ENCODE measurements at places on chromosomes 1 and 21.

DNA sequence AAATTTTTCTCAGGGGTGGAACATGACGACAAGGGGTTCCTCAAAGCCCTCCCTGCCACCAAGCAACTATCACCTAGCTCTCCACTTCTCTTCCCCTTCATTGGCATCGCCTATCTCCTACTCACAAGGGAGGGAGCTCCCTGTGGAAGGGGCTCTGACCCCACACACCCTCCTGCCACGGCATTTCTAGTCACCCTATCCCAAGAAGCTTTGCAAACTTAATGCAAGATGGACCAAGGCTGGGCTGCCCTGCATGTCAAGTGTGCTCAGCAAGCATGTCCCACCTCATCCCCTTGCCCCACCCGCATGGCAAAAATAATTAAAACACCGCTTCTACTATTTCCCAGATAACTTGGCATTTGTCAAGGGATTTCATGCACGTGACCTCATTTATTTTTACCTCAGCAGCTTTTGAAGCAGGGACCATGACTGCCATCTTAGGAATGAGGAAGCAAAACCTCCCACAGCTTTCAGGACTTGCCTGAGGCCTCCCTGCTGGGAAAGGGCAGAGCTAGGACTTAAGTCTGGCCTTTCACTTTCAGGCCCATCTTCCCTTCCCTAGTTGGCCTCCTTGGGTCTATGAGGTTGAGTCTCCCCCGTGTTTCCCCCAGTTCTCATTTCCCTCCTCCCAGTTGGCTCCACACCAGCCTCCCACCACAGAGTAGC lies 161.3 kb downstream of the TSEN15 start:
- no peak for DNase-seq

GRCh38 chr1:206904423-206905142 lies 7.3 kb downstream of the IL24 start:
- no peak for DNase-seq

DNA sequence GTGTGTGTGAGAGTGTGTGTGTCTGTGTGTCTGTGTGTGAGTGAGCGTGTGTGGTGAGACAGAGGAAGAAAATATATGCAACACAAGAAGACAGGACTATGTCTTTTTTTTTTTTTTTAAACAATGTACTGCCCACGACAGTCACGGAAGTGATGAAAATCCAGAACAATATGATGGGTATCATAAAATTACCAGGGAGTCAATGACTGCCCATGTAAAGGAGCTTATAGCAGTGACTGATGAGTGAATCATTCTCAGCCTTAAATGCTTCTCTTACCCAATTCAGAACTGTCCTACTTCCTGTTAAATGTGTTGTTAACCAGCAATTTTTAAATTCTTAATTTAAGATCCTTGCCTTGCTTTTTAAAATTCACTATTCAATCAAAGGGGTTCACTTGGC lies 46.6 kb downstream of the RGS7 start:
- DNase-seq: no peak

- DNase-seq: no peak
Observed at GRCh38 chr1:230938924-230939368, 39.7 kb downstream of the TTC13 start.

- DNase-seq: no peak
Observed at GRCh38 chr21:42681296-42682206, 28.1 kb downstream of the PDE9A start.

GRCh38 chr1:53657531-53657805 lies 81.5 kb downstream of the GLIS1 start:
- no peak for DNase-seq

GRCh38 chr1:9275161-9275560 lies 17.5 kb upstream of the SPSB1 start:
- DNase-seq: no peak

DNA sequence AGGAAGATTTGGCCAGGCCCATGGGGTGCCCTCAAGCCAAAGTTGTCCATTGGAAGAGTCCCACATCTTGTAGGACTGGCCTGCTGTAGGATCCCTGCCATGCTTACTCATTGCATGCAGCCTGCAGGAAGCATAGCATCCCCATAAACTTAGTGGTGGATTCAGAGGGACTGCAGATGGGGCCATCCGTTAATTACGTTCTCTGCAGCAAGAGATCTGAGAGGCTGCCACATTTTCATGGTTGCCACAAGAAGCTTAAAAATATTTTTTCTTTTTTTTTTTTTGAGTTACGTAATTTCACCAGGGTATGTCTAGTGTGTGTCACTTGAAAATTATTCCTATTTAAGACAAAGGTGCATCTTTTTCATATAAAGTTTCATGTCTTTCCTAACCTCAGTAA lies 329.7 kb upstream of the USP24 start:
- DNase-seq: no peak

GRCh38 chr1:6785728-6786505 lies 663 bp downstream of the CAMTA1 start:
- no peak for DNase-seq

DNA sequence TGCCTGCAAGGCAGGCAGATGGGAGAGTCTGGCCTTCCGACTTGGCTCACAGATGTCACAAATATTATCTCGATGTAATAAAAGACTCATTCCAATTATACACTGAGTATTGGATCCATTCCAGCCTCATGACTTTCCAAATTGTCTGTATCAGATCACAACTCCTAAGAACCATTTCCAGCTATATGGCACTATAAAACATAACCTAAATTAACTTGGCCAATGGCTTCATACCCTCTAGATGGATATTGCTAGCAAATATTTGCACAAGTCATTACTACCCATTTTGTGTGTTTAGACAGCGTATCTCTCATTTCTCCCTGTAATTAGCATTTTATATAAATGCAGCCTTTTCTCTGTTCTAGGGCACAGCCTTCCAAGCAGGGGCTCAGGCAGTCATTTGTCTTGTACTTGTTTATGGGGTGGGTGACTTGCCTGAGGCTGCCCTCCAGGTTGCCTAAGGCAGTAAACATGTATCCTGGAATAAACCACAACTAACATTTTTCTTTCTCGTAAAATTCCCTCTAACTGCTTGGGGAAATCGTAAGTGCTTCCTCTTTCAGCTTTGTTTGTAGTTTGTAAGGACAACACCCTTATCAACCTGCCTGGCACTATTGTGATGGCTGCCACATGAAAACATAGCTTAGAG lies 70.6 kb upstream of the KCNJ6 start:
- peak; percentile 93 for DNase-seq

GRCh38 chr1:202249846-202250245 lies 56.2 kb downstream of the LGR6 start:
- no peak for DNase-seq

- DNase-seq: peak; percentile 65
Observed at GRCh38 chr21:26732432-26733221, 112.6 kb downstream of the ADAMTS1 start.

- DNase-seq: no peak
Observed at GRCh38 chr1:17566892-17567291, 27.4 kb downstream of the ARHGEF10L start.

DNA sequence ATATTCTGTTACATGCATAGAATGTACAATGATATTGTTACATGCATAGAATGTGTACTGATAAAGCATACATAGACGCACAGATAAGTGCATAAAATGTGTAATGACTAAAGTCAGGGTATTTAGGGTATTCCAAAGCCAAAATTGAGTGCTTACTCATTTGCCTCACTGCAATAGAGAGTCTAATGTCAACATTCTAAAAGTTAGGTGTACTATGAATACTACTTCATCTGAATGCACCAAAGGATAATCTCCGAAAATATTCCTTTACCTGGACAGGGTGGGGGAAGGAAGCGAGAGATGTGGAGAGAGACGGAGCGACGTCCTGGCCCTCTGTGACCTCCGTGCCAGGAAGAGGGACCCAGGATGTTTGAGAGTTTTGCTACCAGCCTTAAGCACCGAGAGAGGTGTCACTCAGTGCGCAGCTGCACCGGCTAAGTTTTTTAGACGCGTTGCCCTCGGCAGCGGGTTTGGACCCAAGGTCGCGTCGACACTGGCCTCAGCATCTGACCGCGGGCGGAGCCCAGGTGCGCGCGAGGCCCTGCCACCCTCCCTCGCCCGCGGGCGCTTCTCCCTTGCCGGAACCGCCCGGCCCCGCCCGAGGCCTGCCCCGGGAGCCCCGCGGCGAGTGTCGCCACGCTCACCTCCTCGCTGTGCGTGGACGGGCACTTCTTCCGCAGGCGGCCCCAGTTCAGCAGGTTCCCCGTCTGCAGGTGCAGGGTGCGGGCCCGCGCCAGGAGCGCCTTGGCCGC lies 660 bp downstream of the GCLM start:
- DNase-seq: no peak

GRCh38 chr1:64019818-64020217 lies 183.6 kb upstream of the UBE2U start:
- DNase-seq: peak; percentile 87

DNA sequence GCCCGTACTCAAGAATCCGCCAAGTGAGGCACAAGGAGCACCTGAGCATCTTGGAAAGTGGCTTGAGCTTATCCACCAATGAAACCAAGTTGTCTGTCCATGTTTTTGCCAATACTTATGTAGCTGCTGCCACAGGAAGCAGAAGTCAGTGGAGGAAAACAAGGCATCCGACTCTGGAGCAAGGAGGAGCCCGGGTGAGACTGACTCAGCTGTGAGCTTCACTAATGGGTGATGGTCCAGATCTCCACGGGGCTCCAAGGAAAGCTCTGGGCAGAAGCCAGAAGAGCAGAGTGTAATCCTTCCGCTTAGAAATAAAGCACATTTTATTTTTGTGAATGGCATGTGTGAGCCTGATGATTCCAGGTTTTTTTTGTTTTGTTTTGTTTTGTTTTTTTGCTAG lies 12.3 kb upstream of the SSR2 start:
- no peak for DNase-seq

GRCh38 chr1:61115436-61115835 lies 33.1 kb downstream of the NFIA start:
- no peak for DNase-seq

GRCh38 chr21:25215698-25216384 lies 391.4 kb downstream of the MRPL39 start:
- no peak for DNase-seq

GRCh38 chr1:25011275-25011674 lies 81.2 kb upstream of the RUNX3 start:
- no peak for DNase-seq

GRCh38 chr1:157025385-157025784 lies 20.2 kb downstream of the ARHGEF11 start:
- DNase-seq: no peak

GRCh38 chr1:169483500-169483966 lies 2.2 kb downstream of the SLC19A2 start:
- no peak for DNase-seq

DNA sequence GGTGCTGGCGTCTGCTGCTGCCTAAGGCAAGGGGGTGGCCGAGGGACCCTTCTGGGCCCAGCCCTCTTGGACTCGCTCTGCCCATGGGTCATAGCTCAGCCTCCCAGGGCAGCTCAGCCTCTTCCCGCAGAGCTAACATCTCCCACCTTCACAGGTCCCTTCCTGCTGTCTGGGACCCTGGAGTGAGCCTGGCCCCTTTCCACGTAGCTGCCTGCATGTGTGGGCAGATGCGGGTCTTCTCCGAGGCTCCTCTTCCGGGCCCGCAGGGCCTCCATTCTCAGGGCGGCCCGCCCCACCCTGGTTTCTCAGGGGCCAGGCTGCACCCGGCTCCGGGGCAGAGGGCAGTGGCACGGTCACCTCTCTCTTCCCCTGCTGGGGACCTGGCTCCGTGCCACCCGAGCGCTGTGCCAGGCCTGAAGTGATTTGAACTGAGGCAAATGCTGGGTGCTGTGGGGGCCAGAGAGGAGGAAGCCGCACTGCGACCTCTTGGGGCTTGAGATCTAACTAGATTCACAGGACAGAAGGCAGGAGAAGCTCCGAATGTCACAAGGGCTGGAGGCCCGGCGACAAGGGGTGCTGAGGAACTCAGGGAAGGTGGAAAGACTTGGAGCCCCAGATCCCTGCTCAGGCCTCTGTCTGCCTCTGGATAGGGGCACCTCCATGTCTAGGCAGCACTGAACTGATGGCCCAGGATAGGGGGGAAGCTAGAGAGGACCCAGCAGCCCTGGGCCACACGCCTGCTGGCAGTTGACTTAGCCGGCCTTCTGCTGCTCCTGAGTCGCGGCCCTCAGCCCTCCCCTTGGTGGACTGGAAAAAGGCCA lies 40.7 kb downstream of the COQ8A start:
- DNase-seq: no peak

DNA sequence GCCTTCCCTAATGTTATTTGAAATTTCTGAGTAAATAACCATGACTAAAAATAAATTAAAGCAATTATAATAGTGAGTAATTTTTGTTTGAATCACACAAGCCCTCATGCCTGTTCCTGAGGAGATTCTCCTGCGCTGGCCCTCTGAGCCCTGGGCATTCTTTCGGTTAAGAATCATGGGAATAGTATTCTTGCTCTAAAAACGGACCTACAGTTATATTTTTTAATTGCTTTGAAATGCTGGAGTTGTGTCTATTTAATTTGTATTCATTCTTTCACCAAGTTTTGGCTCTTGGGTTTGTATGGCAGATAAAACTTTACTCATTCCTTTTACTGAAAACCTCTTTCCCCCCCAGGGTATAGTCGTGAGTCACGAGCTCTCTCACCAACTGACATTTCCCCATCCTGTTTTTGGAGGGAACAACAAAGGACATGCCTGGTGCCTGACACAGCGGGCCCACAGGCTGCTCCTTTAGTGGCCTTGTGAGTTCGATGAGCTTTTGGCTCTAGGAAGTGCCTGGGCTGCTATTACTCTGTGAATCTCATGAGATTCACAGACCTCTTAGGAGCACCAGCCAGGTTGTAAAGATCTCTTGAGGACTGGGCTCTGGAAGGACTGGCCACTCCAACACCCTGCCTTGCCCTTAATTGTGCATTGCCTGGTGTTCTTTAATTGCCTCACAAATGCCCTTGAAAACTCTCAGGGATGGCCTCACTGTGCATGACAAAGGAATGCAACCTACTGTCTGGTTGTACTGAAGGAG lies 58.6 kb downstream of the DDR2 start:
- DNase-seq: no peak

DNA sequence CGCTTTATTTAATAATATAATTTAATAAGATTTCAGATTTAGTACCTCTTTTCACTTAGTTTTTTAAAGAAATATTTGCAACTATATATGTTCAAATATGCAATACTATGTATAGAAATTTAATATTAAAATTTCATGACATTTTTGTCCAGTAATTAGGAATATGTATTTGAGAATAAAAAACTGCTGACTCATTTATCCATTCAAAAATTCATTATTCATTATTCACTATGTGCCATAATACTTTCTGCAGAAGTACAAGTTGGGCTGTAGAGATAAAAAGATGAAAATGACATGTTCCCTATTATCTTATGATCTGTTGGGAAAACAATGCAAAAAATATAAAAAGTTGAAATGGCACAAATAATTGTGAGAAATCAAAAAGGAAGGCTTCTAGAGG lies 3.4 kb upstream of the C1orf53 start:
- DNase-seq: no peak

GRCh38 chr1:91020486-91020885 lies 1.3 kb downstream of the ZNF644 start:
- DNase-seq: no peak
